ENCODE measurements at places on chromosomes 13 and 19.

GRCh38 chr13:114004420-114005205 lies 30.7 kb upstream of the C13orf46 start:
- no peak for DNase-seq

DNA sequence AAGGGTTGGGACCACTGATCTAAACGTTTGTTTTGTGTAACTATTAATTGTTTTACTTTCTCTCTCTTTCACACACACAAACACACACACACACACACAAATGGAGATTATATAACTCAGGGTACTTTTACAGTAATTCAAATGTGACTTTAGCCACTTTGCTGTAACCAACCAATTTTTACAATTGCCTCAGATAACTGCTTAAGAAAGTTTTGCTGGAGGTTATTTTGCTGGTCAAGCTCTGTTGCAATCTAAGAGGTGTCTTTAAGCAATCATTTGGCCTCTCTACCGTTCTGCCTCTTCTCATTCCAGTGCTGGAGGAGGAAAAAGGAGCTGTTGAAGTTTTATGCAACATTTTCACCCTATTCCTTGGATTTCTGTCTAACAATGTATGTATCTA lies 63.0 kb downstream of the TBC1D4 start:
- DNase-seq, result no peak

GRCh38 chr19:31223740-31224534 lies 125.3 kb downstream of the TSHZ3 start:
- no peak for DNase-seq

GRCh38 chr19:11232555-11232954 lies 6.9 kb upstream of the ANGPTL8 start:
- no peak for DNase-seq

- no peak for DNase-seq
Measured at GRCh38 chr13:103973740-103974139, 907.5 kb upstream of the SLC10A2 start.

DNA sequence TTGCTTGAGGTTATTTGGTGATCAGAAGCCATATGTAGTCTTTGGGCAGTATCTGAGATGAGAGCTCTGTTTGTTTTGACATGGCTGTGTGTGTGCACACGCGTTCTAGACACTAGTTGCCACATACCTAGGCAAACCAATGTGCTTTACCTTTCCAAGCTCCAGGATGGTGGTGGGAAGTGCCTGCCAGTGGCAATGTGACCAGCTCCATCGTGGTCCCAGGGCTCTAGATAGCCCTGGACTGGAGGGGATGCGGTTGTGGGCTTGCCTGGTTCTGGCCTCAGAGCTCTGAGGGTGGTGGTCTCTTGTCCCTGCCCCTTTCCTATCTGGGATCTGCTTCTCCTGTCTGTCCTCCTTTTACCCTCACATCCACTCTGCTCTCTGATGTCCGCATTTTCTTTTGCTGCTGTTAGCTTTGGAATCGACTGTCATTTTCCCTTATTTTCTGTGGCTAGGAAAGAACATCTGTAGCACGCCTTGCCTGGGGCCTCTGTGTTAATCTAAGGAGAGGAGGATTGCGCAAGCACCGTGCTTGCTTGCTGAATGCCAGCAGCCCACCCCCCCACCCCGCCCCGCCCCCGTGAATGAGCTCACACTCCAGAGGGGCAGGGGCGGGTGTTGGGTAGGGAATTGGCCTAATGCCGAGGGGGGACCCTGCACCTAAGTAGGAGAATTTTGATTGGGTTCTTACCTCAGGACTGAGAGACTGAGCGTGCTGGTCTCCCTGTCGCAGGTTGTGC lies 89.5 kb downstream of the ARHGEF7 start:
- no peak for DNase-seq

GRCh38 chr13:48040049-48040448 lies 2.5 kb downstream of the NUDT15 start:
- no peak for DNase-seq

GRCh38 chr19:51327066-51328001 lies 14.6 kb downstream of the VSIG10L start:
- DNase-seq, result peak; percentile 82

DNA sequence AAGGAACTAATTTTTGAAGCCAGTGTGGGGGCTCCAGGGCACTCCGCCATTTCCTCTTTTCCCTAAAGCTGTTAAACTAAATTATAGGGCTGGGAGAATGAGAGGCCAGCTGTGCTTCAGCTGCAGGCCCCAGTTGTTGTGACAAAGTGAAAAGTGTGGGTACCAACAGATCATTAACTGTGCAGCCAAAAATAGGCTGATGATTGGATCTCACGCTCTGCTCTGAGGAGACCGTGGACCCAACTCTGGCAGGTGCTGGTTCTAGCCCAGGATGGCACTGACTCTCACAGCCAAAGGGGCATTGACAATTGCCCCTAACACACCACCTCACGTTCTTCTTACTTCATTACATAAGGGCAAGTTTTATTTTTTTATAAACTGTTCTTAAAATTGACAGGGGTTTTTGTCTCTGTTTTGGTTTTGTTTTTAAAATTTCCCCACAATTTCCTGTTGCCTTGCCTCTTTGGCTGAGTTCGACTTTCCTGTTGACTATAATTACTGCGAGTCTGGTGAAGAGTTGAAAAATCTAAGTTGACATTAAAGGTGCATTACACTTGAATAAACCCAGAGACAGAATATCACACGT lies 391.0 kb downstream of the FGF9 start:
- no peak for DNase-seq

DNA sequence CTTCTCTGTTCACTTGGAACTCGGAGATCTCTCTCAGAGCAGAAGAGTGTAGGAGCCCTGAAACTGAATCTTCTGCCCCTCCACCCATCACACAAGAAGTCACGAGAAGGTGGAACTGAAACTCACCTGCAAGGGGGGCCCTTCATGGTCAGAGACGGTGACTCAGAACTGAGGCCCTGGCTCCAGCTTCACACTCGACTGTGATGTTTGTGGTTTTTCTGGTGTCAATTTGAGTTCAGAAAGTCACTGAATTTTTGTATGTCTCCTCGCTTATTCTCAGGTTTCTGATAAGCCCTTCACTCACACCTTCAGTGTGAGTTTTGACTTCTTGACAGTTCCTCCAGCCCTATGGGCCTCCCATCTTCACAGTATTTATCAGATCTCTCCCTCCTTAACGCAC lies 23.1 kb downstream of the SIGLEC5 start:
- DNase-seq, result peak; percentile 66

- no peak for DNase-seq
Measured at GRCh38 chr19:28644169-28644775, 568.7 kb downstream of the UQCRFS1 start.

DNA sequence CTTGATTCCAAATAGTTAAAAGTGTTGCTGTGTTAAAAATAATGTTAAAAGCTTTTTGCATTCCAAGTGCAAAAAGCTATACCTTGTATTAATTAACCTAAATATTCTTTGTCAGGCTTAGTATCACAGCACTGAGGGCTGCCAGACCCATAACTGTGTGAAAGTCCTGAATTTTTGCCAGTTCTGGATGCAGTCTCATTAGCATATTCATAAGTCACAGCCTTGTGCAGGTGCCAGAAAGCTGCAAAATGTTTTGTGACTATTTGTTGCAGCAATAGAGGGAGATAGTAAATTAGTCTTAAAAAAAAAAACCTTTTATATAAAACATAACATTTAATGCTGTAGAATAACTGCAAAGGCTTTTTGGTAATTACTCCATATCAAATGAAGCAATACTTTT lies 56.6 kb downstream of the SLITRK1 start:
- no peak for DNase-seq

DNA sequence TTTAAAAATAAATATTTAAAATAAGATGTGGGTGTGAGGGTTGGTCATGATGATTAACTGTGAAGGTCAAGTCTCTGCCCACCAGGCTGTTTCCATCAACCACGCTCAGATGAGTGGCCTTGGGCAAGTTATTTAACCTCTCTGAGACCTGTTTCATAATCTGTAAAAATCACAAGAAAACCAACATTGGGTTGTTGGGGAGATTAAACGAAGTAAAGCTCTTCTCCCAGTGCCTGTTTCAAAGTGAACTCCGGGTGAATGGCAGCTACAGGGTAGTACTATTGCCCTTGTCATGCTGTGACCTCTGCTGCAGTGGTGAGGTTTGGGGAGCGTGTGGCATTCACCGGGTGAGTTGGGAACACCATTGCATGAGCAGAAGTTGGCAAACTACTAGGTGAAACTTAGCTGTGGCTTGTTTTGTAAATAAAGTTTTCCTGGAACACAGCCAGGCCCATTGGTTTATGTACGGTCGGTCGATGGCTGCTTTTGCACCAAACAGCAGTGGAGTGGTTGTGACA lies 153.2 kb downstream of the USP12 start:
- DNase-seq, result no peak

- DNase-seq, result peak; percentile 83
Measured at GRCh38 chr19:45667620-45668341, at the start of gene GIPR. Gene GIPR (plus strand): TSS chr19:45668221. CDS start chr19:45669521, 1,300 bp downstream.

DNA sequence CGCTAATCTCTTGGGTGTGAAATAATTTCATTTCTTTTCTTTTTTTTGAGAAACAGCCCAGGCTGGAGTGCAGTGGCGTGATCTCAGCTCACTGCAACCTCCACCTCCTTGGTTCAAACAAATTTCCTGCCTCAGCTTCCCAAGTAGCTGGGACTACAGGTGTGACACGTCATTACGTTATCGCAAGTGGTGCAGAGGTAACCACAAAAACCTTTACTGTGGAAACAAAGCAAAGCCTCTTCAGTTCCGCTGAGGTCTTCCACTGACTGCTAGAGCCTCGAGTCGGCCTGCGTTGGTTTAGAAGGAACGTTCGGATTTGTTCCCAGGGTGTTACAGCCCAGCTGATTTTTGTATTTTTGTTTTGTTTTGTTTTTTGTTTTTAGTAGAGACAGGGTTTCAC lies 2.0 kb upstream of the ZNF784 start:
- DNase-seq, result peak; percentile 65

DNA sequence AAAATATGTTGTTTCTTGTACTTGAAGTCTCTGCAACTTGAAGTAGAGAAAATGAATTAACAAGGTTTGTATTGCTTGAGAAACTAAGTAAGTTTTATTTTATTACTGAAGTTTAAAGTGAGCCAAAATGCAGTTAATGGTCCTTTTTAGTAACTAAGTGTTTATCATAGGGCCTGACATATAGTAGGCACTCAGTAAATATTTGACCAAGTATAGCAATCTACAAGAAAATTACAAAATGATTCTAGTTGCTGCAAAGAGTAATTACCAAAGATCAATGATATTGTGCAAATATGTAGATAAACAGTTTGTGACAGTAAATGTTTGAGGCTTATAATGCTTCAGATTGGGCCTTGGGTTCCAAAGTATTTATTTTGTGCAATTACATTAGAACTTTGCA lies 2.4 kb upstream of the XPO4 start:
- DNase-seq, result no peak

DNA sequence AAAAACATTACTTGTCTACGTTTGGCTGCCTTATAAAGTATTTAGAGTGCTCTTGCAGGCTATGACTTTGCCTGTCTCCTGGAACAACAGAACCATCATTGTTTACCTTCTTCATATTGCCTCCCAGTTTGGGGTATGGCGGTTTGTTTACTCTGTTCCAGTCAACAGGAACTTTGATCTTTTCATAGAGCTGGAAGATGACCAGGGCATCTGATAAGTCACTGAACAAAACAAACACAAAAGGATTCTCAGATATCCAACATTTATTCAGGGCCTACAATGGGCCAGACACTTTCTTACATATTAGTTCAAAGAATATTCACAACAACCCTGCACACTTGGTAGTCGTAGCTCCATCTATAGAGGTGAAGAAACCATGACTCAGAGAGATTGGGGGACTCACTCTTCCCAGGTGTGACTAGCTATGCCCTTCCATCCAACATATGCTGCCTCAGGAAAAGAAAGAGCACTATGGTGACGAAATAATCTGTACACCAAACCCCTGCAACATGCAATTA lies 38.4 kb upstream of the CPB2 start:
- DNase-seq, result no peak

- no peak for DNase-seq
Measured at GRCh38 chr19:3837332-3837731, 31.5 kb downstream of the ZFR2 start.

GRCh38 chr13:29503041-29503837 lies 92.2 kb downstream of the SLC7A1 start:
- no peak for DNase-seq

DNA sequence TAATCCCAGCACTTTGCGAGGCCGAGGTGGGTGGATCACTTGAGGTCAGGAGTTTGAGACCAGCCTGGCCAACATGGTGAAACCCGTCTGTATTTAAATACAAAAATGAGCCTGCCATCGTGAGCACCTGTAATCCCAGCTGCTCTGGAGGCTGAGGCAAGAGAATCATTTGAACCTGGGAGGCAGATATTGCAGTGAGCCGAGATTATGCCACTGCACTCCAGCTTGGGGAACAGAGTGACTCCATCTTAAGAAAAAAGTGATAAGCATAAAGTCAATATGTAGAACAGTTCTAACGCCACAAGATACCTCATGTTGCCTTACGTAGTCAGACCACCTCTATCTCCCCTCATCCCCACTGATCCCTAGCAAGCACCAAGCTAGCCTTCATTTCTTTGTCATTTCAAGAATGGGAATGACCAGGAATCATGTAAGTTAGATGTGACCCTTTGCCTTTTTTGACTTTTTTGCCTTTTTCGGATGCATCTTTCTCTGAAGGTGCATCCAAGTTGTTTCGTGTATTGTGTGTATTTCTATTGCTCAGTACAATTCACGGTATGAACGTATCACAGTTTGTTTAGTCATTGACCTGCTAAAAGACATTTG lies 6.4 kb downstream of the RPL21 start:
- DNase-seq, result peak; percentile 25

- DNase-seq, result no peak
Measured at GRCh38 chr19:15235781-15236180, 3.5 kb upstream of the EPHX3 start.

DNA sequence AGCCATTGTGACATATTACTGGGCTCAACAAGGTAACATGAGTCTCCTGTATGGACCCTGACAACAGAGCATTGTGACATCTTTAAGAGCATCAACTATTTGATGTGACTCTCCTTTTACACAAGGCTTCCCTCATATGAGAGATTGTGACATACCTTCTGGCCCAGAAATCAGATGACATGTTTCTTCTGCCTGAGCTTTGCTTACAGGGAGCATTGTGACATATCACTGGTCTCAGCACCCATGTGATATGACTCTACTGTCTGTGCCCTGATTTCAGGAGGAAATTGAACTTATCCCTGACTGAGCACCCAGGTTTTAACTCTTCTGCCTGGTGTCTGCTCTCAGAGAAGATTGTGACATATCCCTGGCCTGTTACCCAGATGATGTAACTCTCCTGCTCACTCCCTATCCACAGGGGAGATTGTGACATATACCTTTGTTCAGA lies 15.9 kb upstream of the ZNF681 start:
- DNase-seq, result no peak

DNA sequence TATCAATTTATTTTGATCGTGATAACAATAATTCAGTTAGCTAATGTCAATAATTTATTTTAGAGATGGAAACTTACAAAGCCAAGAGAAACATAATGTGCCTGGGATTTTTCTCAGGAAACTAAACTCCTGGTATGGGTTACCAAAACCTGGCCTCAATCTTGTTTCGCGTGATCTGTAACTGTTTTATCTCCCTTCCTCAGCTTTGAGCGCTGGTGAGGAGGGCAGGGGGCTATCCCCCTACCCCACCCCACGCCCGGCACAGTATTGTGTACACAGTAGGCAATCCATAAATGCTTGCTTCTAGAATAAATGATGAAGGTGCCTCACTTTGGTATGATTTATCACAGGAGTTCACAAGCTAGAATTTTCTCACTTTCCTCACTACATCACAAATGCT lies 7.7 kb upstream of the DOCK9 start:
- no peak for DNase-seq
